ENCODE measurements at places on chromosomes 5 and 9.

GRCh38 chr9:124602632-124603031 lies 95.4 kb upstream of the NR5A1 start:
- no peak for DNase-seq

DNA sequence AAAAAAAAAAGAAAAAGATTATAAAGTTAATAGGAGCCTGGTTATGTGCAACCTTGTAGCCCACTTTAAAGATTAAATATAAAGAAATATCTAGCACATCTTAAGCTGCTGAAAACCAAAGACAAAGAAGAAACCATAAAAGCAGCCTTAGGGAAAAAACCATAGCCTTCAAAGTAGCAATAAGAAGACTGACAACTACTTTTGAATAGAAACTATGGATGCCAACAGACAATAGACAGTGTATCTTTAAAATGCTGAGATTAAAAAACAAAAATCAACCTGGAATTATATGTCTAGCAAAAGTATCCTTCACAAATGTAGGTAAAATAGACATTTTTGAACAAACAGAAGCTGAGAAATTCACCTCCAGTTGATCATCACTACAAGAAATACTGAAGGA lies 3.4 kb upstream of the KIF12 start:
- DNase-seq = no peak

DNA sequence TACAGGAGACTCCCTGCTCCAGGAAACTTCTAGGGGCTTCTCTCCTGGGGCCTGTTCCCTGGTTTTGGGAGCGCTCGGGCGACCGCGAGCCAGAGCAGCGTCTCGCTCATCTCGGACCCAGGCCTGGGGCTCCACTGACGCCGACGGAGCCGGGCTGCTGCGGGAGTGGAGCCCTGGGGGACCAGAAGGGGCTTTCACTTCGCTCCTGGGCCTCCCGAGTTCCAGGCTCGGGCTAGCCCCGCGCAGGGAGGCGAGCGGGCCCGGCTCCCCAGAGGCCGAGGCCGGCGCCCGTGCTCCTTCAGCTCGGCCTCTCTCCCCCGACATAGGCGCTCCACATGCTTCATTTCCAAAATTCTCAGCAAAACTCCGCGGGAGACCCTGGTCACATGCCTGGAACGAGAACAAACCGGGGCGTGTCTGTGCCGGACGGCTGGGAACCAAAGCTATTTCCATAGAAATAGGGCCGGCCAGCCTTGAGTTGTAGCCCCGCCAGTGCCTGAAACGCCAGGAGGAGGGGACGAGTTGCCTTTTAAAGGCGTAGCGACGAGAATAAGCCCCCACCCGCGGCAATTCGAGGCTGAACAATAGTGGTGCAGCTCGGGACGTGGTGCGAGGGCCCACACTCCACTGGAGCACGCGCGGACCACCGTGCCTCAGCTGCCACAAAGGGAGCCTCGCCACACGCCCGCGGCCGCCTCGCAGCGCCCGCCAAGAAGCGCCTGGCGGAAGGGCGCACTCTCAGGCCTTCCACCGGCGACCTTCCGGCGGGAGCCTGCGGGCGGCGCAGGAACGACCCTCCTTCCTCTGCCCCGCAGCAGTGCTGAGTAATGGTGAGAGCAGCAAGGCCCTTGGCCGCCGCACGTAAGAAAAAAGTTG lies 1.1 kb upstream of the G3BP1 start:
- DNase-seq = peak; percentile 96

DNA sequence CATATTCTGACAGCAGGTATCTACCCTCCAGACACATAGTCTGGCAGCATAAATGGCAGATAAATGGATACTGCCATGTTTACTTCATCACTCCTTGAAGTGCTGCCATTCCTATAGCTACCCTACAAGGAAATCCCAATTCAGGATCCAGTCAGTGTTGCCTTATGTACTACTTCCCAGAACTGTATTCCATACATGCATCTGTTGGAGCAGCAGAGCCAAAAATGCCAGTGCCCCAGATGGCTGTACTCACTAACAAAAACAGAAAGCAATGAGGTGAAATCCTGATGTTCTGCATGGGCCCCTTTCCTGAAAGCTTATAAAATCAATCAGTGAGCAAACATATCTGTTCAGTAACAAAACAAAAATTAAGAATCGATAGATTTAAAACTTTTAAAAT lies 490.0 kb upstream of the COX7C start:
- DNase-seq = no peak

GRCh38 chr9:129525656-129526196 lies 95.2 kb downstream of the C9orf50 start:
- peak; percentile 58 for DNase-seq

- no peak for DNase-seq
Measured at GRCh38 chr5:91403438-91403837, 20.3 kb upstream of the ARRDC3 start.

Data from retina (tissue), 1 donor.